ENCODE measurements at places on chromosomes 16 and 17. TPM values are rescaled to one million over a fixed set of nuclear protein-coding genes. Genes with fewer than 3 reads are reported as not detected.

The SLC13A2 gene
- not detected for total RNA-seq

The RAMP2 gene
- total RNA-seq, result not detected

The MYOCD gene
- not detected for total RNA-seq

The DYNC1LI2 gene
- 102 TPM for total RNA-seq

The TEKT3 gene
- 0.28 TPM for total RNA-seq

The TNFRSF17 gene
- not detected for total RNA-seq

The TPSD1 gene
- not detected for total RNA-seq

The MSLN gene
- not detected for total RNA-seq

The ASGR1 gene
- 0.56 TPM for total RNA-seq

The ARL5C gene
- total RNA-seq, result not detected

The ACSM2A gene
- not detected for total RNA-seq

The PLCG2 gene
- total RNA-seq, result 7.6 TPM

The CMTM1 gene
- total RNA-seq, result 0.61 TPM

The TLCD2 gene
- 0.14 TPM for total RNA-seq

The TBC1D3 gene
- not detected for total RNA-seq

The KRTAP1-1 gene
- not detected for total RNA-seq

The HSD17B1 gene
- 0.52 TPM for total RNA-seq

The CA7 gene
- total RNA-seq, result not detected

The DHRS7C gene
- not detected for total RNA-seq

The CD79B gene
- 2.9 TPM for total RNA-seq

The KRT31 gene
- total RNA-seq, result not detected

The KCNJ18 gene
- total RNA-seq, result not detected

The ZNF597 gene
- total RNA-seq, result 4.6 TPM

The SYCE1L gene
- 6.1 TPM for total RNA-seq

The SLC16A11 gene
- 1.2 TPM for total RNA-seq

The CNTD1 gene
- total RNA-seq, result not detected

The CCL4 gene
- total RNA-seq, result 26.2 TPM

The SLC35G6 gene
- not detected for total RNA-seq

The KRTAP3-2 gene
- not detected for total RNA-seq

The KANSL1 gene
- total RNA-seq, result 152 TPM

The ARHGAP44 gene
- total RNA-seq, result not detected

The CCL22 gene
- not detected for total RNA-seq

The UTS2R gene
- total RNA-seq, result not detected

The TOM1L1 gene
- total RNA-seq, result not detected

The SPATA22 gene
- not detected for total RNA-seq

The AURKB gene
- 1.1 TPM for total RNA-seq

The SPHK1 gene
- total RNA-seq, result 2.6 TPM

The UBALD1 gene
- 17.1 TPM for total RNA-seq

The FSCN2 gene
- total RNA-seq, result 0.38 TPM

The OR2C1 gene
- total RNA-seq, result not detected

The CMTM2 gene
- not detected for total RNA-seq
